Bronchial epithelial cell (primary cell): ENCODE measurements at places on chromosomes 12 and 14.

GRCh38 chr14:82951171-82951570 is 1417.5 kb upstream of the SEL1L start:
- DNase-seq = no peak

DNA sequence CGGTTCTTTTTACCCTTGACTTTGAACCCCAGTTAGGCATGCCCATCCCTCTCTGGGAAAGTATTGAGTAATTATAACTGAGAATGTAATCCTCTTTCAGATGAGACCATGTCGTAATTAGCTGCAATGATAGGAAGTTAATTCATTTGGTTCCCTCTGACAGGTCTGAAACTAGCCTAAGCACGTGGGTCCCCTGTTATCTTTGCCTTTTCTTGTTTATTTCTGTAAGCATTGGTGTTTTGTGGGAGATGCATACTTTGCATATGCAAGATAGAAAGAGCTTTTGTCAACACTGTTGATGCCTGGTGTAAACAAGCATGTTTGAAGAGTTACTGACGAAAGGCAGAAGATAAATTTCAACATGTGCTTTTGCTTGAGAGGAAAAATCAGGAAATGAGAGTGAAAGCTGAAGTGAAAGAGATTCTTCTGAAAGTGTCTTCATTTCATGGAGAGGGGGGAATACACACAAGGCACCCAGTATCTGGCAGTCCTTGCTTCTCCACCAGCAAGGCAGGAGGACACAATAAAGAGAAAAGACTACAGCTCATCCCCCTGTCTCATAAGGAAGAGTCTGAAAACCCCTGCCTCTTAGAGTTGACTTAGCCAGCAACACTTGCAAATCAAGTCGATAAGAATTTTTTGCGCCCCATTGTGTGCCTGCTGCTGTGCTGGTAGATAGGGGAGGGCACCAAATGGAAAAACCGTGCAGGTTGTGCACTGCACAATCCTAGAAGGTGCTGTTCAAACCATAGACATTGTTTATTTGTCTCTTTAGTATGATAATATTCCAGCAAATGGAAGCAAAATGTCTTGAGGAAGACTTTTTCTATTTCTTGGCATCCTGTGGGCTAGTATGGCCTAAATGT is 77.8 kb downstream of the SLC24A4 start:
- DNase-seq = peak; percentile 15

- no peak for DNase-seq
These were observed 770.9 kb upstream of the FOXG1 start for GRCh38 chr14:27995691-27996090.

DNA sequence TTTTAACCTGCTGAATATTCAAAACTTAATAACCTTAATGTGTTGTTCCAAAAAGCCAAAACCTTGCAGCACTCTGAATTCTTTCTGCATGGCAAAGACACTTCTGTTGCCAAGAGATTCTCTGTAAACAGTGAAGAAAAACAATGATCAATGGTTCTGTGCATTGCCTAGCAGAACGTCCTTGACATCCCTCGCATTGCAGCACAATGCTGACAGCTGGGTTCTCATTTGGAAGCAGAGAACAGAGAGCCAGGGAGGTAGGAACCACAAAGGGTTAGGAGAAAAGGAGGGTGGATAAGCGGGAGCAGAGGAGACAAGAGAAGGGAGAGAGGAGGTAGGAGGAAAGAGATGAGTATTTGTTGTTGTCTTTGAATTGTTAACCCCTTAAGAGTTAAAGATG is 501.1 kb downstream of the NAV3 start:
- DNase-seq = no peak

DNA sequence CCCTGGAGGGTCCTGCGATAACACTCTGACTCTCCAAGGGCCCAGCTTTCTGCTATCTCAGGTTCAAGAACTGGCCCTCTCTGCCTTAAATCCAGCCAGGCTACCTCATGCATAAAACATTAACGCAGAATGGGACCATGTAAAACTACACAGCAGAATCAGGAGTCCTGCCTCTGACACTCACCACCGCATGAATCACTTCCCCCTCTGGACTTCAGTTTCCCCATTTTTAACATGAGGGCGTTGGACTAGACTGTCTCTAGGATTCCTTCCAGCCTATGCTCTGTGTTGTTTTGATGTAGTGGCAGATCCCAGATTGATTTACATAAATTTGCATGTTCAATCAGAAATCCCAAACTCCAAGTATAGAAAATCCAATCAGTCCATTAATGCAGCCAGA is 3.3 kb downstream of the NCKAP5L start:
- peak; percentile 61 for DNase-seq

- DNase-seq = no peak
These were observed 98.8 kb downstream of the FRMD6 start for GRCh38 chr14:51750542-51750941.

GRCh38 chr12:19482551-19483109 is 43.3 kb downstream of the AEBP2 start:
- peak; percentile 44 for DNase-seq

- DNase-seq = no peak
These were observed 99.4 kb downstream of the ETV6 start for GRCh38 chr12:11748903-11749302.

DNA sequence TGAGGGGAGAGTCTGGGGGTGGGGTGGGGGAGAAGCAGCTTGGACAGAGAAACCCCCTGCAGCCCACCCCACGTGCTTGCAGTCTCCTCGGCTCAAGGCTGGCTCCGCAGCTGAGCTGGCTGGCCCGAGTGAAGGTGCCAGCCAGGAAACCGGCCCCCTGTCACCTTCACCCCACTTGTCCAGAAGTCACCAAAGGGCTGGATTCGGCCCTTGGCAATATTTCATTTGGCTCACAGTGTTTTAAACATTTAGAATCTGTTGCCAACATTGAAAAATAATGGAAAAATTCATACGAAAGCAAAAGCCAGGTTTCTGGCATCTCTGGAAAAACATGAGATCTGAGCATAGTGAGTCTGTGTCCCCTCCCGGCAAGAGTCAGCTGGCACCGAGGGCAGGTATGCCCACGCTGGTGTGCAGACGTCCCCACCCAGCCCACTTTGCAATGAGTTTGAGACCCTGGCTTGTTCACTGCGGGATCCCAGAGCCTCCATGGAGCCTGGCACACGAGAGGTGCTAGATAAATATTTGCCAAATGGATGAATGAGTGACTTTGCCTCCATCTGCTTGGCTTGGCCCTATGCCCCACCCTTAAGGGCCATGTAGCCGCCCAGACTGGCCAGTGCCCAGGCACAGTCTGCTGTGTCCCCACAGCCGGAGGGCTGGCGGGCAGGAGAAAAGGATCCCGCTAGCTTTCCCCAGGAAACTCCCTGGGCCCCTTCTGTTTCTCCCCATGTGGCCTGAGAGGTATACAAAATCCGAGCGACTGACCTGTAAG is 18.2 kb downstream of the MSI1 start:
- DNase-seq = no peak

GRCh38 chr12:53935383-53936341 is 3.0 kb upstream of the HOXC13 start:
- no peak for DNase-seq

- no peak for DNase-seq
These were observed 240.9 kb downstream of the DPF3 start for GRCh38 chr14:72653026-72653425.

DNA sequence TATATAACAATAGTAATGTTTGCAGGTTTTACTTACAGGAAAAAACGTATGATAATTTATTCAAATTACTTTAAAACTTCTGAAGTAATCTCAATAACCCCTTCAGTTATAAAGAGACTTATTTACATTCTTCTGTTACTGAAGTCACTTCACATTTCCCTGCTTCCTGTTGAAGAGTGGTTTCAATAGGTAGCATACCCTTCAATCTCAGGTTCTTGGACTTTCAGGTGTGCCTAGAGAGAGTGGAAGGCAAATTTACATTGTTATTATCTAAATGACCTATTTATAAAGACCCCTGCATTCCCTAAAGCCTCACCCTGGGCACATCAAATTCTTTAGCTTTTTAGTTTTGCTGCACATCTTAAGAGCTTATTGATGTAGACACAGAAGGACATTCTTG is 137.6 kb upstream of the AEBP2 start:
- DNase-seq = no peak

DNA sequence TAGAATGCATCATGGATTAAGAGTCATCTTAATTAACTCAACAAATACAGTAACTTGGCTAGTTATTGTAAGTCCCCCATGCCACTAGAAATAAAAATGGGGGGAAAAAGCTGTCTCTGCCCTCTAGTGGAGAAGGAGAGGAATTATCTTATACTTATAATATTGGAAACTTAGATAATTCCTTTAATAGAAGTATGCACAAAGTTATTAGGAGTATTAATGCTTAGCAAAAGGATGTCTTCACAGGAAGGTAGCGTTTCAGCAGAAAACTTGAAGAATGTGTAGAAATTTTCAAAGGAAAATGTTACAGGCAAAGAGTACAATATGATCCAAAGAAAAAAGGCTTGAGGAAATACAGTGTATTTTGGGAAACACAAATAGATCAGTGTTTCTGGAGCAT is 19.8 kb downstream of the OR5AU1 start:
- DNase-seq = peak; percentile 13

DNA sequence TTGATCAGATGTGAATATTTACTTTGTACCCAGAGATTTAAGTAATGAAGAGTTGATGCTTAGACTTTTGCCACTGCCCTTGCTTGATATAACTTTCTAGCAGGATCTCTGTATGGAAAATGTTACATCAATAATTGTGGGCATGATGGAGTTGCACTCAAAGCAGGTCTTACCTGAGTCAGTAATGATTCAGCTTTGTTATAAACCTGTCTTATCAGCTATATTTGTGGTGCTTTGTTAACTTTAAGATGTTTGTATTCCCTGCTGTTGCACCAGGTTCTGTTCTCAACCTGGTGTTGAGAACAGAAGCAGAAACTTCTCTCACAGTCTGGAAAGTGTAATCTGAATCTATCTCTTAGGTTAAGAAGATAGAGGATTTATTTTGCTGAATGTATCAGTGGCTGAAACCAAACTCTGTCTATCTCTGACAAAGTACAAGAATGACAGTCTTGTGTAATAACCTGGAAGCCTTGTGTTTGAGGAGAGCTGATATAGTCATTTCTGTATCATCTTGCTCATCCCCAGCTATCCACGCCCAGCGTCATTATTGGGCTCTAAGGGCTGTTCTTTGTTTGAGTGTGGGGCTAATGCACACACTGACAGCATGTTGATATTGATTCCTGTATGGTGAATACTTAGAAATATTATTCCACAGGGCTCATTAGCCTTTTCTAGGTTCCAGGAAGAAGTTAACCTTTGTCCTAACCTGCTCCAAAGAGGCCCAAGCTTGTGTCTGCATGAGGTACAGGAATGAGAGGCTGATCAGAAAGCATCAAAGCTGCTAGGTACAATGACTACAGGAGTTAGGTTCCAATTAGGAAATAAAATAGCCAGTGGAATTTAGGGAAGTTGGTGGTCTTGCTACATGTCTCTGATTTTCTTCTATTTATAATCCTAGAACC is 3.6 kb downstream of the AKAP6 start:
- DNase-seq = peak; percentile 82

DNA sequence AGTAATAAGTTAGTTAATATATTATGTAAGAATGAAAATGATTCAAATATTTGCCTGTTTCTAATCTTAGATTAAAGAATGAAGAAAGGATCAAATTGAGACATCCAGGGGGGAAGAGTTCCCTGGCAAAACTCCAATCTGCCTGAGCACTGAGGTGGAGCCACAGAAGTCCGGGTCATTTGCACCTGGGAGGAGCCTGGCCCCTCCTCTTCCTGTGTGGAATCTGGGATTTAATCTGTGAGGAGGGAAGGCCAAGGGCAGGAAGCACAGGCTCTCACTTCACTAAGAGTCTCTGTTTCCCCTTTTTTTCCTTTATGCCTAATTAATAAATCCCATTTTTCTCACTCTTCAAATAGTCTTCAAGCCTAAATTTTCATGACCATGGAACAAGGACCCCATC is 599.5 kb downstream of the FLRT2 start:
- DNase-seq = no peak

- DNase-seq = no peak
These were observed 161.1 kb downstream of the PPFIA2 start for GRCh38 chr12:81597928-81598604.

DNA sequence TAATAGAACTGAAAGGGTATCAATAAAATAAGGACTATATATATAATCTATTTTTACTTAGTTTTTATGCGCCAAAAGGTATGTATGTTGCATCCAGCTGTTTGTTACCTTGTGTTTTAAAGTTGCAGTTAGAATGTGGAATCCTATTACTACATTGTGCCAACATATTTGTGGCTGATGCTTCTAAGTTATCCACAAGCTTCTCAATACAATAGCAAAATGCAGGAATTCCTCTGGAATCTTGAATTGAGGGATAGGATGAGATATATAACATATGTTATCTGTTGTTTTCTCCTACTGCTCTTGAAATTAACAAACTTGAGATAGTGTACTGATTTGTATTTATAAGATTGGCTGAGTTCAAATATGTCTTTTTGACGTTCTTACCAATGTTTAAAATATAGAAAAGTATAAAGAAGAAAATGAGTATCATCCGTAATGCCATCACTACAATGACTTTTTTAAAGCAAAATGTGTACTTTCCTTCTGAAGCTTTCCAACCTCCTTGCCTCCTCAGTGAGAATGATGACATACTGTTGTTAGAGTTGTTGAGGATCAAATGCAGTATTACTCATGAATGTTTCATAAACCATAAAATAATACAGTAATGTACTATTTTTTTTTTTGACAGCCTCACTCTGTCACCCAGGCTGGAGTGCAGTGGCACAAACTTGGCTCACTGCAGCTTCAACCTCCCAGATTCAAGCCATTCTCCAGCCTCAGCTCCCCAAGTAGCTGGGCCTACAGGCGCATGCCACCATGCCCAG is 6.6 kb downstream of the RAP1B start:
- DNase-seq = peak; percentile 71

- DNase-seq = no peak
These were observed 1.6 kb upstream of the ACTR6 start for GRCh38 chr12:100199023-100199346.

GRCh38 chr12:132467511-132467910 is 22.4 kb upstream of the FBRSL1 start:
- DNase-seq = no peak

DNA sequence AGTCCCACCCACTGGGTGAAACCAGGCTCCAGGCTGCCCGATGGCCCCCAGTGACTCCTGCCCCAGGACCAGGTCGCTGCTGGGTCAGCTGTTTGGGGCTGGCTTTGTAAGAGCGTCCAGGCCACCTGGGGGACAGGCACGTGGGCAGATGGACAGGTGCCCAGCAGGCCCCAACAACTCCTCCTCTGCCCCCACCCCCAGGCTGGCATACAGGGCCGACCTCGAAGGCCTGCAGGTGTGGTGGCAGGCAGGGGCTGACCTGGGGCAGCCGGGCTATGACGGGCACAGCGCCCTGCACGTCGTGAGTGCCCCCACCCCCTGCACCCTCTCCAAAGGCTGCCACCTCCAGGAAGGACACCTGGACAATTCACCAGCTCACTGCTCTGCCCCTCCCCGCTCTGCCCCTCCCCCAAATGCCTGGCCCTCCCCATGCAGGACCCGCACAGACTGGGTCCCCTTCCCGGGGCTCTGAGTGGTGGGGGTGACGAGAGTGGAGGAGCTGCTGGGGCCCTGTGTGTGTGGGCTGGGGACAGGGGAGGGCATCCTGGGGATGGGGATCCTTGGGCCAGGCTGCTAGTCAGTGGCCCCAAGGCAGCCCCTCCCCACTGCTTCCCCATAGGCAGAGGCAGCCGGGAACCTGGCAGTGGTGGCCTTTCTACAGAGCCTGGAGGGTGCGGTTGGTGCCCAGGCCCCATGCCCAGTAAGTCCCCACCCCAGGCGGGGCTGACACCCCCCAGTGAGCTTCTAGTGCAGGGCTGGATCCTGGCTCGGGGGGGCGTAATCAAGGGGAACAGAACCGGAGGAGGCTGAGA is 26.0 kb downstream of the ASPG start:
- no peak for DNase-seq

- no peak for DNase-seq
These were observed 202.6 kb upstream of the FOXN3 start for GRCh38 chr14:89619596-89619995.
